Stimulated activated CD8-positive, alpha-beta memory T cell treated with anti-CD3 and anti-CD28 coated beads, Interleukin-7, amount 100 ng/mL, for 24 hours (primary cell): ENCODE measurements at places on chromosomes 7 and 10.

DNA sequence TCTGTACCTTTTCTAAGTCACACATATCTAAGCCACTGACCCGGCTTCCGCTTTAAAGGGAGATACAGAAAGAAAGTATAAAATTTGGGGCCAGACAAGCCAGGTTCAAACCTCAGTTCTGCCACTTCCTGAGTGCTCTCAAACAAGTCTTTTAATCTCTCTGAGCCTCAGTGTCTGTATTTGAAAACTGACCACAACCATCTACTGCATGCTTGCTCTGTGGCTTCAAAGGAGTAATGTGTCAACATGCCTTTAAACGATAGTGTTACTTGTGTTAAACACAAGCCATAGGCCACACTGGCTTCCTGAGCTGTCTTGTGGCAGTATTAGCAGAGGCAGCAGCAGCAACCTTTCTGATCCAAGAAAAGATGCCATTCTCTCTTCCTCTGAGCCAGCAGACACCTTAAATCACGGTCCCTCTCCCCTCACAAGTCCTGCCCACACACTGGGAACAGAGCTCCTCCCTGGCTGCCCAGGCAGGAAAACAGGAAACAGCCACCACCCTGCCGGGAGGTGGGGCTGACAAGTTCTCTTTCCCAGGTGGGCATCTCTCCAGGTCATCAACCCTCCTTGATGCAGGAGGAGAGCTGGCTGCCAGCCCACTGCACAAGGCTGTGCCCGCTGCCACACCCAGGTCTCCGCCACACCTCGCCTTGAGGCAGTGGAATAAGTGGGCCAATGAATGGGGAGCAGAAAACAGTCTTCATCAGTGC is 10.7 kb downstream of the HIP1 start:
- no peak for DNase-seq

GRCh38 chr10:85224366-85224940 is 896.1 kb downstream of the CCSER2 start:
- no peak for DNase-seq

- DNase-seq: no peak
Measured at GRCh38 chr7:83119494-83119893, 43.2 kb downstream of the PCLO start.

DNA sequence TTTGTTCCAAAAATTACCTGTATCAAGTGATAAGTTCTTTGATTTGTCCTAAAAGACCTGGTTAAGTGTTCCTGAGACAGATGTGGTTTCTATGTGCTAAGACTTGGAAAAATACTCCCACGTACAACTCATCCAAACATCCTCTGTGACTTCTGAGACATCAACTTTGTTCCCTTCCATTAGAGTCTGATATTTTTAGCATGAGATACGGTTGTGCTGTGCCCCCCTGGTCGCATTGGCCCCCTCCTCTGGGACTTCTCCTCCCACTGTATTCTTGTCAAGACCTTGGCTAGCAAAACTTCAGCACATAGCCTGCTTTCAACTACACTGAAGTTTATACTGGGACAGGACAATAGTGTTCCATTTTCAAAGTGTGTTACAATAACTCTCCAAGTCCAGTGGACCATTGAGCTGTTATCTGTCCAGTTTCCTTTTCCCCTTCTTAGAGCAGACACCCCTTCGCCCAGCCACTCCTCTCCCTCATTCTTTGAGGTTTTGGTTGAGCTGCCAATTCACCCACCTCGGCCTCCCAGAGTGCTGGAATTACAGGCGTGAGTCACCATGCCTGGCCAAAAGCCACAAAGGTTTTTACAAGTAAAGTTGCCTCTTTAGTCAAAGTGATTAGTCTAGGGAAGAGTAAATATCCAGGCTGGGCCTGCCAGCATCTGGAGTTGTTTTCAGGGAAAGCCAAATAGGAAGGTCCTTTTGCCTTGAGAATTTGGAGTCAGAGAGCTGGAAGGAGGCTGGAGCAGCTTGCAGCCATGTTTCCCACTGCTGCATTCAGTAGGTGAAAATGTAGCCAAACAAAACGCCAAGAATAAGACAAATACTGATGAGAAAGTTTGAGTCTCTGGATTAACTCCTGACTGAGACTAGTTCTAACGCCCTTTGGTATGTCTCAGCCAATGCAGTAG is 17.8 kb upstream of the PDLIM1 start:
- no peak for DNase-seq

- no peak for DNase-seq
Measured at GRCh38 chr10:113801569-113801968, 50.1 kb downstream of the PLEKHS1 start.

DNA sequence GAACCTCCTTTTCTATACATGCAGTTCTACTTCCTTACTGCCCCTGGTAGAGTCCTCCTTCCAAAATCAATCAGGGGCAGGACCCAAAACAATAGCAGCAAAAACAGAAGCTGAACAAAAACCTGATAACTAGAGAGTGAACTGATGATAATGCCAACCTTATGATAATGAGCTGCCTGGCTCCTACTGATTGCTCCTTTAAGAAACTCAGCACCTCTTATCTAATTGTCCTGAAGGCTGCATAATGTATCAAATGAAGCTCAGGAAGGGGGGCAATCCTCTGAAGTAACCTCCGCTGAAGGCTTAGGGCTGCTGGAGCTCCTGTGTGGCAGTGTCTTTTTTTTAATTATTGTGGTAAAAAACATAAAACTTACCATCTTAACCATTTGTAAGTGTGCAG is 257.0 kb downstream of the PHTF2 start:
- no peak for DNase-seq

- DNase-seq: no peak
Measured at GRCh38 chr7:115775981-115776380, 254.6 kb downstream of the TFEC start.

GRCh38 chr7:45187946-45188411 is 30.4 kb downstream of the RAMP3 start:
- DNase-seq: no peak

DNA sequence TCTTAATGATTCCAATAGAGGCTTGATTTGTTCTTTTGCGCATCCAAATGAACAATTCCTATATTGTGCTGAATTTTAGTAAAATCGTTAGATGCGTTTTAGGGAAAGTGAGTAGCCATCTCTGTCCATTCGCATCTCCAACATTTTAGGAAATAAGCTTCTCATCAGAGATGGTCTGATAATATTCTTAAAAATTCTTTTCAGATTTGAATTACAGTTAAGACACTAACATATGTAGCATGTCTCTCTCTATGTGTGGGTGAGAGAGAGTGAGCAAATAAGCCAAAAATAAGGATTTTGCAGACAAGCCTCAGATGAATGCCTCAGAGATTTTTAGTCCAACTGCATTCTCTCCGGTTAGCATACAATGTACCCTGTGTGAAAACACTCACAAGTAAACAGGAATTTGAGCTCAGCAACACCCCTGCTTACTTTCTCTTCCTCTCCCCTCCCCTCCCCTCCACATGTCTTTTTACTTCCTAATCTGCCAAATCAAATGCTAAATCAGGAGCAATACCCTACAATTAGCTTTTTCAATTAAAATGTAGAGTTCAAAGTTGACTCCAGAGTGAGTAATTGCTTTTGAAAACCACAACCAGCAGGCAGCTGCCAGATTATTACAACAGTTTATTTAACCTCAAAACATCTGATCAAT is 354.4 kb downstream of the CRPPA start:
- DNase-seq: no peak

- no peak for DNase-seq
Measured at GRCh38 chr10:124095096-124095495, 1.7 kb upstream of the CHST15 start.

GRCh38 chr7:24827589-24827988 is 70.3 kb upstream of the GSDME start:
- no peak for DNase-seq

DNA sequence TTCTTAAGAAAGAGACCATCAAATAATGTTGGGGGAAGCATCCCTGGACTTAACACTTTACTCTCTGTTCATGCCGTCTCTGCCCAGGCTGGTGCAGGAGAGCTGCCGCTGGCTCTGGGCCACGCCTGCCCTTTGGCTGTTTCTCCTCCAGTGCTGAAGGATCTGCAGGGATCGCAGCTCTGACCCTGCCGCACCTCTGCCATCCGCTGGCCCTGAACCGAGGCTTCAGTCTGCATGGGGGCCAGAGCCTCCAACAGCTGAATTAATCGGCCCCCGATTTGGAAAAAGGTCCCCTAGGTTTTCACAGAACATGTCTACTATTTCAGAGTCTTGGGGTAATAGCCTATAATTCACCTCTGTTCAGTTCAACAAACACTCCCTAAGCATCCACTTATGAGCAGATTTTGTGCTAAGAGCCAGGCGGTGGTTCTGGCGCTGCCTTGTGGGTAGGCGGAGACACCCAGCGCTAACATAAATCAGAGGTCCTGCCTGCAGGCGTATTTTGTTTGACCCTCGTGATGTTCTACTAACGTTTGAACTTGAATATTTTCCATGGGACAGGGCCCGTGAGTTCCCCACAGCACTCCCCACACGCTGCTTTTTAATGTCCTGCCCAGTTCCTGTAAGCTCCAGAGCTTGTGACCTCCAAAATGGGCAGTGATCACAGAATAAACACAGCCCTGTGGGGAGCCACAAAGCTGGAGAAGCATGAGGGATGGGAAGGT is 99.0 kb downstream of the DYNC2I1 start:
- DNase-seq: no peak

DNA sequence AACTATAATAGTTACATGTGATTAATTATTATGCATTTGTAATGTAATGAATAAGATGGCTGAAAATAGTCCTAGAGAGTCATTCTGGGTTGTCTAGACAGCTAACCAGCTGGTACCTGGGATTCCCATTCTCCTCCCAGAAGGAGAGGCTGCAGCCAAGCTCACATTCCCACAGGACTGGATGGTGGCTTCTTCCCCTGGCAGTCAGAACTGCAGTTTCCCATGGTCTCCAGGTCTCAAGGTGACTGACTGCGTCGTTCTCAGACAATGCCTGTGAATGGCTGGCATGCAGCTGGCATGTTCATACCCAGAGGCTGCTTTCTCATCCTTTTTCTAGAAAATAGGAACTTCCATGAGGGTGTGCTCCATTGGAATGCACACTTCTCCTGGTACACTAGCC is 21.3 kb downstream of the TAS2R16 start:
- no peak for DNase-seq

GRCh38 chr7:71988201-71988600 is 423.9 kb downstream of the CALN1 start:
- DNase-seq: no peak

DNA sequence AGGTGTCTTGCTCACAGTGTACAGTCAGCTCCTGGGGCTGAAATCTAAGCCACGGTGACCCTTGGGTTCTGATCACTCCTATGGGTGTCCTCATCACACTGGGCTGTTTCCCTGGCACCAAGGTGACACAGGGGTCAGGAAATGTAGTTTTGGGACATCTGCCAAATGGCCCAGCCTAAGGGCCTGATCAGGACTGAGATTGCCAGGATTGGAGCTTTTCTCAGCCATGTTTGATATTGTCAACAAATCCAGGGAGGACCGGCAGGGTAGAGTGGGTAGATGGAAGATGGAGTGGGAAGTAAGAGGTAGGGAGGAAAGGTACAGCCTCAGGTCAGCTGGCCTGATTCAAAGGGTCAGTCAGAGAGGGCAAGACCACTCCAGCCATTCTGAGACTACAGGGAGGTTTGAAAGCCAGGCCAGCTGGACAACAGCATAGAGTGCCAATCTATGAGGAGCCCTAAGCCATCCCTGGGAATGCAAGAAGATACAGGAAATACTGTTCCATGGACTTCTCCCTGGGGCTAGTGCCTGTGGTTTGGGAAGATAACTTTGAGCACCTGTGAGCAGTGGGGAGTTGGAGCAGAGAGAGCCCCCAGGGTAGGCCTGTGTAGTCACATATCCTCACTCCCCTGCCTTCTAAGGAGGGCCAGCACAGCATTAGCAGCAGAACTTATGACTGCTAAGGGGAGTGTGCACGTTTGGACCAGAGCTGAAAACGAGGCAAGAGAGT is 377.3 kb upstream of the ZMIZ1 start:
- DNase-seq: no peak

DNA sequence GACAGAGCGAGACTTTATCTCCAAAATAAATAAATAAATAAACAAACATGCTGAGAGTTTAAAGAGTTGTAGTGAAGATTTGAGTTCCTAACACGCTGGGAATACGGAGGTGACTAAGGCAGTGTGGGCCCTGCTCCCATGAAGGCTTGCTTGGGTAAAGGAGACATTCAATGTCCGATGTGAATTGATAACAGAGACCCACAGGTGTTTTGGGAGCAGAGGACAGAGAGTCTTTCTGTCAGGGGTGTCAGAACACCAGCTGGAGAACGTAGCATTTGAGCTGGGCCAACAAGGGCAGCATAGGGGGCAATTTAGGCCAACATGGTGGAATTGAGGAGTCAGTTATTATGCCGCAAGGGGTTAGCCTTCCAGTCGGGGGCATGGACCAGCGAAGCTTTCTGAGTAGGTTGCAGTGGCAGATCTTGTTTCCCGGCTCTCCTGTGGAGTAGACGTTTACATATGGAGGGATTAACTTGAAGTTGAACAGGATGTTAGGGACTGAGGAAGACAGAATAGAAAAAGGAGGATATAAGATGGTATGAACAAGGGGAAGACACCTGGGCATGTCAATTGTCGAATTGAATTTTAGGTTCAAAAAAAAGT is 5.6 kb downstream of the PROSER2 start:
- DNase-seq: no peak

DNA sequence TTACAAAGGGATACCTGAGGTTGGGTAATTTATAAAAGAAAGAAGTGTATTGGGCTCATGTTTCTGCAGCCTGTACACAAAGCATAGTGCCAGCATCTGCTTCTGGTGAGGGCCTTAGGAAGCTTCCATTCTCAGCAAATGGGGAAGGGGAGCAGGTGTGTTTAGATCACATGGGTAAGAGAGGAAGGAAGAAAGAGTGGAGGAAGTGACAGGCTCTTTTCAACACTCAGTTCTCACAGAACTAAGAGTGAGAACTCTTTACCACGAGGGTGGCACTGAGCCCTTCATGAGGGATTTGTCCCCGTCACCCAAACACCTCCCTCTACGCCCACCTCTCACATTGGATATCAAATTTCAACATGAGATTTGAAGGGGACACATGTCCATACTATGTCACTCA is 506 bp upstream of the FAM170B start:
- no peak for DNase-seq

DNA sequence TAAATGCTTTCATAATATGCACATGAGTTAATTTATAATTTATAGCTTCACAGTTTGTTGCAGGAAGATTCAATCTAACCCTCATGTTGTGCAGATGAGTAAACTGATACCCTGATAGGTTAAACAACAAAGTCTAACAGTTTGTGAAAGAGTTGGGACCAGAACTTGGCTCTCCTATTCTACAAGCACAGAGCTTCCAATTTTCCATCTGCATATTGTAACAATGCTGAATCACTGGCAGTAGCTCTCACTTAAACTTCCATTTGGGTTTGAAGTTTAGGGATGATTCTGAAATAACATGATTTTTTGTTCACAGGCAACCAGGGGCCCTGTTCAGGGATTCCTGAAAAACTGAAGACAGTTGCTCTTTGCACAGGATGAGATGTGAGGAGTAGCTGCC is 179.3 kb downstream of the XPNPEP1 start:
- DNase-seq: no peak

DNA sequence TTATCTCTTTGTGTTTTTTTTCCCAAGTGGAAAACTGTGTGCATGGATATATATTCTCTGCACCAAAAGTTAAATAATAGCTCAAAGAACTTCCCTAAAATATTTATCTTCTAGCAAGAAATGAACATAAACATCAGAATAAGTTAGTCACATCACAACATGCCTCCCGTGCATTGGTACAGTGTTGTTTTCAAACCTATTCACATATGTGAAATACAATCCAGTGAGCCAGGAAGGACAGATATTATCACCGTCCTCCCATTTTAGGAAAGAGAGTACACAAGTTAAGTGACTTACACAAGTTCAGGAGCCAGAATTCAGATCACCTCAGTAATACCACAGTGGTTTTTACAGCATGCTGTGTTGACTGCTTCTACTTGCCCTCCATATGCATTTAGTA is 22.2 kb downstream of the ARMH3 start:
- no peak for DNase-seq
